ENCODE measurements at places on chromosomes 11 and 22.

GRCh38 chr11:96112192-96113128 is 188.6 kb upstream of the MTMR2 start:
- DNase-seq: no peak

DNA sequence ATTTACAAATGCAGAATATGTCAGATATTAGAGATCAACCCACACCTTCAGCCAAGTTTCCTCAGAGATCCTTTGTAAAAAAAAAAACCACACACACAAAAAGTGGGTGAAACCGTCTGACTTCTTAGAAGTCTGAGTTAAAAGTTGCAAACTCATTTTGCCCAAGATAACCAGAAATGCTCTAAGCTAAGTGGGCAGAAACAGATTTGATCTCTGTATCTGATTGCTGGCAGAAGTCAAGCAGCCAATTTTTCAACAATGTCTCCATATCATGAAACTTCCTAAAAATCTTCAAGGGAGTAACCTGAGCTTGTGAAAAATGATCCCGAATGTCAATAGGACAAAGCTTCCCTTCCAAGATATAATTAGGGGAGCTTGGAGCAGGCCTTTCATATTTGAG is 28.6 kb upstream of the ATXN10 start:
- DNase-seq: no peak

GRCh38 chr11:108534274-108534882 is 36.2 kb upstream of the POGLUT3 start:
- no peak for DNase-seq

DNA sequence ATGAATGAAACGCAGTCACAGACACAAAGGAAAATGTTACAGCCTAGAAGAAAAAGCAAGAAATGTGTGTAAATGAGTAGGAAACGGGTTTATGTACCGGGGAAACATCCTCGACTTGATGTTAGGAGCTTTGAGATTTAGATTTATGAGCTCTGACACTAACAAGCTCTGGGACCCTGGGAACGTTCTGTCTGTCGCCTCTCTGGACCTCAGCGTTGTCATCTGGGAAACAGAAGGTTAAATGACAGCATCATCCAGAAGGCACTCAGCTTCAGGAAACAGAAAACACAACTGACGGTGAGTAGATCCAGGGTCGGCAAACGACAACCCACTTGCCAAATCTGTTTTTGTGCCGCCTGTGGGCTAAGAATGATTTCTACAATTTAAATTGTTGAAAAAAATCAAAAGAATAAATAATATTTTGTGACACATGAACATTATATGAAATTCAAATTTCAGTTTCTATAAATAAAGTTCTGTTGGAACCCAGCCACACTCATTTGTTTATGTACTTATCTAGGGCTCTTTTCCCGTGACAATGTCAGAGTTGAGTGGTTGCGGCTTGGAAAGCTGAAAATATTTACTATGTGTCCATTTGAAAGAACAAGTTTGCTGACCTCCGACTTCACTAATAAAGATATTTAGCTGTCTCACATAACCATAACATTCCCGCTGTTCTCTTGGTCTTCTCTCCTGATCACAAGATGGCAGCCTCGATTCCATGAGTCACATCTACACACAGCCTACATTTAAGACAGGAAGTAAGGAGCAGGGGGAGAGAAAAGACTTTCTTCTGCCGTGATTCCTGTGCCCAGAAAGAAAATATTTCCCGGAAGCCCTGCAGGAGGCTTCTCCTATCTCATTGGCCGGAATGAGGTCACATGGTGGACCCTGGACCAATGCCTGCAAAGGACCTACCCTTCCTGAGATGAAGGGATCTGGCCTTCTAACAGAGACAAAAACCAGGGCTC is 47.1 kb upstream of the SYT13 start:
- DNase-seq: peak; percentile 21

DNA sequence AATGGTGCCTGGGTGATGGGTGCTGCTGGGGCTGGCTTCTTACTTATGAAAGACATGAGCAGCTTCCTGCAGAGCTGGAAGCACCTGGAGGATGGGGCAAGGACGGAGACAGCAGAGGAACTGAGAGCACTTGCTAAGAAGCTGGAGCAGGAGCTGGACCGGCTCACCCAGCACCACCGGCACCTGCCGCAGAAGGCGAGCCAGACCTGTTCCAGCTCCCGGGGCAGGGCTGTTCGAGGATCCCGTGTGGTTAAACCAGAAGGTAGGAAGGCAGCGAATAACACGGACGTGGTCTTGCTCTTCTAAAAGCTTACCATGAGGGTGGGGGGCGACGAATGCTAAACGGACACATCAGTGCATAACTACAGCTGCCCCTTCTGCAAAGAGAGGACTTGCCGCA is 9.3 kb downstream of the APOL5 start:
- no peak for DNase-seq

- no peak for DNase-seq
Measured at GRCh38 chr11:106828576-106828975, 189.7 kb downstream of the GUCY1A2 start.
